ENCODE measurements at places on chromosomes 11 and 22. TPM values are rescaled to one million over a fixed set of nuclear protein-coding genes. Genes with fewer than 3 reads are reported as not detected.

Gene MRGPRX4
- not detected for polyA plus RNA-seq

Gene PATE2
- polyA plus RNA-seq: not detected

Gene DDI1
- not detected for polyA plus RNA-seq

Gene ART1
- polyA plus RNA-seq: not detected

Gene MPPED2
- not detected for polyA plus RNA-seq

Gene GRM5
- not detected for polyA plus RNA-seq

Gene IL10RA
- polyA plus RNA-seq: 362 TPM

Gene OR2AT4
- polyA plus RNA-seq: not detected

Gene ROM1
- polyA plus RNA-seq: 0.98 TPM

Gene OLFML1
- polyA plus RNA-seq: not detected

Gene MS4A14
- not detected for polyA plus RNA-seq

Gene PIH1D2
- polyA plus RNA-seq: not detected

Gene ART5
- polyA plus RNA-seq: not detected

Gene C2CD3
- polyA plus RNA-seq: 11.0 TPM

Gene ANO5
- not detected for polyA plus RNA-seq

Gene APOA4
- not detected for polyA plus RNA-seq

Gene MB
- not detected for polyA plus RNA-seq

Gene VSTM5
- not detected for polyA plus RNA-seq

Gene HPS5
- polyA plus RNA-seq: 14.2 TPM

Gene CASP5
- polyA plus RNA-seq: not detected

Gene ASRGL1
- polyA plus RNA-seq: 1.9 TPM

Gene SLC1A2
- 0.25 TPM for polyA plus RNA-seq

Gene CTSC
- 139 TPM for polyA plus RNA-seq

Gene SGSM1
- 0.08 TPM for polyA plus RNA-seq

Gene IRAG1
- polyA plus RNA-seq: not detected

Gene SHANK2
- polyA plus RNA-seq: not detected

Gene RIC3
- polyA plus RNA-seq: 1.8 TPM

Gene OR5T2
- polyA plus RNA-seq: not detected

Gene UVRAG
- polyA plus RNA-seq: 11.2 TPM

Gene SERGEF
- 82.7 TPM for polyA plus RNA-seq

Gene SYCE3
- polyA plus RNA-seq: 0.83 TPM

Gene SSTR3
- 0.50 TPM for polyA plus RNA-seq

Gene WBP2NL
- 0.59 TPM for polyA plus RNA-seq

Gene OR51G1
- polyA plus RNA-seq: not detected

Gene APOA1
- 0.50 TPM for polyA plus RNA-seq

Gene NDUFV1
- polyA plus RNA-seq: 133 TPM

Gene SMPD1
- polyA plus RNA-seq: 9.2 TPM

Gene TPBGL
- polyA plus RNA-seq: 0.30 TPM

Gene ANKRD42
- 4.4 TPM for polyA plus RNA-seq

Gene MOGAT2
- polyA plus RNA-seq: not detected

Gene SERPIND1
- polyA plus RNA-seq: 0.07 TPM

Gene TP53I11
- polyA plus RNA-seq: 6.2 TPM

Gene DDX6
- polyA plus RNA-seq: 90.9 TPM

Gene TSGA10IP
- not detected for polyA plus RNA-seq

Gene CTR9
- polyA plus RNA-seq: 39.7 TPM

Gene SCUBE2
- polyA plus RNA-seq: not detected

Gene FOSL1
- polyA plus RNA-seq: not detected

Gene OR2D2
- polyA plus RNA-seq: not detected

Gene MUC5AC
- polyA plus RNA-seq: not detected

Gene VPREB1
- polyA plus RNA-seq: not detected

Gene ARHGAP20
- polyA plus RNA-seq: not detected

Gene MOV10L1
- not detected for polyA plus RNA-seq

Gene OR4D5
- not detected for polyA plus RNA-seq

Gene CRY2
- 28.9 TPM for polyA plus RNA-seq

Gene UPK3A
- polyA plus RNA-seq: not detected

Gene TENM4
- not detected for polyA plus RNA-seq

Gene FDXACB1
- polyA plus RNA-seq: 8.9 TPM

Gene CNGA4
- polyA plus RNA-seq: not detected

Measured in CD4-positive, alpha-beta memory T cell (primary cell).